Activated CD4-positive, alpha-beta memory T cell treated with anti-CD3 and anti-CD28 coated beads, Interleukin-2, amount 10 ng/mL, durations not matched to agents 7 days and 5 days (primary cell): ENCODE measurements at places on chromosomes 7 and 10.

GRCh38 chr7:6023974-6024435 lies 7.2 kb upstream of the ANKRD61 start:
- no peaks in the 10 kb centered on the region for H3K27me3 ChIP-seq
- no peak for DNase-seq

GRCh38 chr10:5555881-5556280 lies 31.1 kb downstream of the CALML3 start:
- H3K4me1 ChIP-seq: peaks cover 18% of the 10 kb centered on the region
- no peaks in the 10 kb centered on the region for H3K36me3 ChIP-seq

DNA sequence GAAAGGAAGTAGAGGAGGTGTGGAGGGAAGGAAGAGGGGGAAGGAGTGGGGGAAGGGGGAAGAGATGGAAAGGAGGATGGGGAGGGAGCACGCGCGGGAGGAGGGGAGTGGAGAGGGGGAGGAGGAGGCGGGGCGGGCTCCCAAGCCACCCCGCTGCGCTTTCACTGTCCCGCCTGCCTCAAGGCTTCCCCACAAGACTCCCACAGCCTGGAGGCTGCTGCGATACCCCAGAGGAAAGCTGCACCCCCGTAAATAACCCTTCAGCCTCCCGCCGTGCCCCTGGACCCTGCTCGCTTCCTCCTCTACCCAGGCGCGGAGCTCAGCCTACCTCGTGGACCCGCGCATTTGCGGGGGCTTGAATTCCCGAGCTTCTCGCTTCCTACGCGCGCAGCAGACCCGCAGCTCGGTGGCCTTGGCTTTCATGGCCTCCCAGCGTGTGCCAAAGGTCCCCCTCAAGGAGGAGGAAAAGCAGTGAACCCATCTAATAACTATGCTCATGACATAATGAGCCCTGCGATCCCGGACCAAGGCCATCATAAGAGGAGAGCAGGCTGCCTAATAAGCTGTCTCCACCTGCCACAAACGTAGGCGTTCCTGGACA lies at the start of gene C10orf67:
TSS of gene C10orf67 (minus strand) at position 557 of the 601 bp plus-strand sequence. CDS start at position 534, 23 bp downstream.
- DNase-seq: no peak
- no peak within 1 kb of the TSS for H3K27ac ChIP-seq
- peaks cover 5% of the 10 kb centered on the region for H3K27me3 ChIP-seq
- peaks cover 34% of the 10 kb centered on the region for H3K4me1 ChIP-seq

GRCh38 chr10:119112056-119112455 lies 8.1 kb downstream of the DENND10 start:
- peaks cover 55% of the 10 kb centered on the region for H3K36me3 ChIP-seq
- no peak for DNase-seq
- H3K27me3 ChIP-seq: no peaks in the 10 kb centered on the region
- H3K27ac ChIP-seq: no peak overlapping the region
- H3K4me3 ChIP-seq: no peak overlapping the region
- H3K4me1 ChIP-seq: peaks cover 24% of the 10 kb centered on the region

DNA sequence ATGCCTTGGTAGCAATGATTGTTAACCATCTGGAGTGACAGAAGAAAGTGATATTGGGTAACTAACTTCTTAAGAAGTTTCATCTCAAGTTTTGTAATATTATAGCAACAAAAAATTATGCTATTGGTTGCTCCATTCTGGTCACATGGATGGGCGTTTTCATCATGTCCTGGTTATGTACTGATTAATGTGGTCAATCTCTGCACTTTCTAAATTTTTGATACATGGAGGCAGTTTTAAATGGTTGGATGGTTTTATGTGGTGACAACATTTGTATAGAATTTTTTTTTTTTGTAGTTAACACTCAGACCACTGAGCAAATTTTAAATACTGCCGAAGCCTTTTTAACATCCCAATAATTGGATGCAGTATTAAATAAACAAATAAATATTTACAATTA lies 55.2 kb upstream of the CCAR1 start:
- H3K36me3 ChIP-seq: peaks cover 5% of the 10 kb centered on the region
- no peaks in the 10 kb centered on the region for H3K27me3 ChIP-seq
- peaks cover 12% of the 10 kb centered on the region for H3K4me1 ChIP-seq
- no peak for DNase-seq
- H3K4me3 ChIP-seq: no peak overlapping the region

DNA sequence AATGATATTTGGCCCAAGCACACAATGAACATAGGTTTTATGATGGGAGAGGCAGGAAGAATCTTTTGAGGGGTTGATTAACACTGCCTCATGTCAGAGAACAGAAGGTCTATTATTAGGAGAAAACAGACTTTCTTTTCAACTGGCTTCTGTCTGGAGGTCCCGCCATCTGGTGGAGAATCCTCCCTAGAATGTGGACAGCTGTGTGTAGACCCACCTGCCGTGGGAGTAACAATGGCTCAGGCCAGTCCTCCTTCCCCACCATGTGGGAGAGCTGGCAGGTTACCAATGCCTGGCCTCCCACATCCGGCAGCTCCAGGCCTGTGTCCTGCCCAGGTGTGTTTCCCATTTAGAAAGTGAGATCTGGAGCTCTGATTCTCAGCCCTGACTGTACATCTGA lies 70.4 kb upstream of the AOAH start:
- peaks cover 28% of the 10 kb centered on the region for H3K4me1 ChIP-seq
- no peak overlapping the region for H3K4me3 ChIP-seq
- H3K36me3 ChIP-seq: peaks cover 4% of the 10 kb centered on the region
- no peak overlapping the region for H3K27ac ChIP-seq
- no peak for DNase-seq

- no peak overlapping the region for H3K4me3 ChIP-seq
- H3K27ac ChIP-seq: no peak overlapping the region
- peaks cover 10% of the 10 kb centered on the region for H3K4me1 ChIP-seq
- H3K36me3 ChIP-seq: no peaks in the 10 kb centered on the region
- H3K27me3 ChIP-seq: peaks cover 39% of the 10 kb centered on the region
- DNase-seq: no peak
These were observed 100.3 kb downstream of the CTBP2 start for GRCh38 chr10:125060026-125060425.

- no peak overlapping the region for H3K4me3 ChIP-seq
- H3K4me1 ChIP-seq: no peaks in the 10 kb centered on the region
- DNase-seq: no peak
These were observed 70.9 kb downstream of the DYNC1I1 start for GRCh38 chr7:95843286-95843685.

DNA sequence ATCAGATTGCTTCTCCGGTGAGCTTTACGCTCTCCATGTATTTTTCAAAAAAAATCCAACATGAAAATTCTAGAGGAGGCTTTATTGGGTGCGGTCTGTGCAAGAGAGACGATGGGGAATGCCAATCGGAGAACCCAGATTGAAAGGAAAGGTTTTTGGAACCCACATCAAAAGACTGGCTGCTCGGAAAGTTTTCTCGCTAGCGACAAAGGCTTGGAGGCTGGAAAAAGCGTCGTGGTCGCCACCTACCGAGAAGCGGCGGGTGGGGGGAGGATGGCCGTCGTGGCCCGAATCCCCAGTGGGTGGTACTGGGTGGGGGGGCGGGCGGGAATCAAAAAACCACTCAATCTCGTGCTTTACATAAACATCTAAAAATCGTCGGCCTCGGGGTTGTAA lies 1.1 kb upstream of the GTF2I start:
- H3K27me3 ChIP-seq: no peaks in the 10 kb centered on the region
- H3K4me1 ChIP-seq: peaks cover 57% of the 10 kb centered on the region
- DNase-seq: peak; percentile 50
- peak overlapping the region; percentile 76 for H3K4me3 ChIP-seq
- peak overlapping the region; percentile 69 for H3K27ac ChIP-seq
- H3K36me3 ChIP-seq: peaks cover 19% of the 10 kb centered on the region

DNA sequence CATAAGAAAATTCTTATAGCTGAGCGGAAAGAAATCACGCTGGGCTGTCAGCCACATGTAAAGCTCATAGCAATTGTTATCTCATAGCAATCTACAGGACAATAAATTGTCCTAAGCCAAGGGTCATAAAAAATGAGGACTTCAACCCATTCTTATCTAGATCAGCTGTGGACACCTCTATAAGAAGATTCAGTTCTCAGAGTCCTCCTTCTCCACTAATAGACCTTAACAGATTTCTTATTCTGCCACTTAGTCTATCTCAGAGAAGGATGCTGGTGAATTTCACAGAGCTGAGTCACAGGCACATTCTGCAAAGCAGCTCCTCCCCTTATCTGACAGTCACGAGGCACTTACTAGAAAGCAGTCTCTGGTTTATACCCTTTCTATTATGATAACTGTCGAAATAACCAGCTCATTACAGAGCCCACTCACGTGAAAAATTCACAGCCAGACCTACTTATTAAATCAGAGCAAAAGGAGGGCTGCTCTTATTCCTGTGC lies 185.3 kb upstream of the PCLO start:
- H3K4me3 ChIP-seq: no peak overlapping the region
- H3K4me1 ChIP-seq: no peaks in the 10 kb centered on the region
- DNase-seq: no peak

GRCh38 chr7:105210721-105211205 lies 178.0 kb downstream of the SRPK2 start:
- peaks cover 21% of the 10 kb centered on the region for H3K36me3 ChIP-seq
- H3K27me3 ChIP-seq: no peaks in the 10 kb centered on the region
- no peak overlapping the region for H3K4me3 ChIP-seq
- H3K4me1 ChIP-seq: peaks cover 37% of the 10 kb centered on the region
- H3K27ac ChIP-seq: no peak overlapping the region

GRCh38 chr10:30118590-30118989 lies 59.2 kb upstream of the JCAD start:
- H3K4me3 ChIP-seq: no peak overlapping the region
- H3K27me3 ChIP-seq: peaks cover 19% of the 10 kb centered on the region
- no peaks in the 10 kb centered on the region for H3K36me3 ChIP-seq
- no peak for DNase-seq
- no peak overlapping the region for H3K27ac ChIP-seq

DNA sequence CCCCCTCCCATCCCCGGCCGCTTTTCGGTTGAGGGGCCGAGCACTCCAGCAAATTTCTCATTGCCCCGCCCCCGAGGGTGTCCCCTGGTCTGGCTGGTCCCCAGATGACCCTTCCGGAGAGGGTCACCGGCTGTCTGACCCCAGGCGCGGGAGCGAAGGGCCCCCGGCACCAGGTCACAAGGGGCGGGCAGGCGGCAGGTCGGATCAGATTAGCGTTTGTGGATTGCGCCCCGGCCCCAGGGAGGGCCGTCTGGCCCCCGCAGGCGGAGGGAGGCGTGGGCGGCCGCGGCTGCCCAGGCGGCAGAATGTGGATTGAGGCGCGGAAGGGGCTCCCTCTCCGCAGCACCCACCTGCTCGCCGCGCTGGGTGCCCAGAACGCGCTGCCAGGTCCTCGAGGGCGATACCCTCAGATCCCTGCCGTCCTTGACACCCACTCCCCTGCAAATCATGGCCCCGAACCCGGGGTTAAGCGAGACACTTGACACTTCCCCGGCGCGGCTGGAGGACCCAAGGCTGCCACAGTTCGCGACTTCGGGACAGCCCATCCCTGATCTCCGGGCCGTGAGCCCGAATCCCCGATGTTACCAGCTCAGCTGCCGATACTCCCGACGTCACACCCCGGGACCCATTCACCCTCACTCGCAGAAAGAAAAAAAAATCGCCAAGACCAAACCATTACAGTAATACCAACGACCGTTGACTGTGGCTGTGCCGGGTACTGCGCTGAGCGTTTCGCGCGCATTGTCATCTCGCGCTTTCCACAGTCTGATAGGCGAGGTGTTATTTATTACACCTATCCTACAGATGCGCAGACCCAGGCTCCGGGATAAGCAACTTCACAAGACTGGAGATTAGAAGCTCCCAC lies 953 bp downstream of the NODAL start:
- H3K4me1 ChIP-seq: peaks cover 15% of the 10 kb centered on the region
- peaks cover 9% of the 10 kb centered on the region for H3K36me3 ChIP-seq
- H3K4me3 ChIP-seq: peak overlapping the region; percentile 1
- DNase-seq: no peak
- no peak overlapping the region for H3K27ac ChIP-seq

- H3K27me3 ChIP-seq: peaks cover 6% of the 10 kb centered on the region
- no peak overlapping the region for H3K4me3 ChIP-seq
- no peaks in the 10 kb centered on the region for H3K36me3 ChIP-seq
- H3K4me1 ChIP-seq: peaks cover 7% of the 10 kb centered on the region
These were observed 99.0 kb upstream of the EGR2 start for GRCh38 chr10:62915158-62915557.

DNA sequence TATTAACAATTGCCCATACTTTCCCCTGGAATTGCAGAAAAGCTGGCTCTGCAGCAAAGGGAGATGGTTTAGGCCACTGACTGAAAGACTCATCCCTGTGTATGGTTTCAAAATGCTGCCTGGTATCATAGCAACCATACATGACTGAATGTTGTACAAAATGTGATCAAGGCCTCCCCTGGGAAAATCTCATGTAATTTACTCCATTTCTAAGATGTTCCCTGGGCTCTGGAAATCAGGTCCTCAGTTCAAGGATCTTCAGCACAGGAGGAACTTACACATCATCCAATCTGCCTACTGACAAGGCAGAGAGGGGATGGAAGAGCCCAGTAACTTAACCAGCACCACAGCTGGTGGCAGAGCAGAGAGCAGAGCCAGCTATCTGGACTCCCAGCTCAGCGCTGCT lies 111.8 kb downstream of the JAZF1 start:
- no peak for DNase-seq
- H3K36me3 ChIP-seq: no peaks in the 10 kb centered on the region
- H3K4me3 ChIP-seq: no peak overlapping the region
- H3K27ac ChIP-seq: no peak overlapping the region
- peaks cover 4% of the 10 kb centered on the region for H3K27me3 ChIP-seq

DNA sequence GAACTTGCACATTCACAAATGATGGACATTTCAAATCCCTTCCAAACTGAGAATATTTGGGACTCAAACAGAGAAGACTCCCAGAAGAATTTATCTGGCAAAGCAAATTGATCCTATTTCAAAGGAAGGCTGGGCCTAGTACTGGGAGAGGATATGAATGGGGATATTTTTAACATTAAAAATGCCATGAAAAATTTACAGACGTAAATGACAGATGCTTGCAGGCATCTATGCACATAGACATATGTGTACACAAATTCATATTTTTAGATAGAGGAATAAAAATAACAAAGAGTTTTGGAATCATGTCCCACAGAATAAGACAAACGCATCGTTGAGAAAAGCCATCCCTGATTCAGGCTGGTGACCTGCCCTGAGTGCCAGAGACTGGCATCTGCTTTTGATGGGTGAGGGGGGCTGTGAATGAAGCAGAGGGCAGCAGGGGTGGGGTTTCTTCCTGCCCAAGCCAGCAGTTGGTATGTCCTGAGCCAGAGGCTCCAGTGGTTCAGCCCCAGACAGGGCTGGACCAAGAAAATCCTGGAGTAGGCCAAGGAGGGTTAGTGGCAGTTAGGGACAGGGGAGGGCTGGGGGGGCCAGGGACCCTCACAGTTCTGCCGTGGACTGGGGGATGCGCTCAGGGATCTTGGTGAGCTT lies 138.5 kb downstream of the SLIT1 start:
- H3K4me3 ChIP-seq: no peak overlapping the region
- H3K27ac ChIP-seq: no peak overlapping the region
- H3K36me3 ChIP-seq: no peaks in the 10 kb centered on the region
- no peaks in the 10 kb centered on the region for H3K4me1 ChIP-seq
